HS-5 (cell line): ENCODE measurements at places on chromosomes 13 and 19.

DNA sequence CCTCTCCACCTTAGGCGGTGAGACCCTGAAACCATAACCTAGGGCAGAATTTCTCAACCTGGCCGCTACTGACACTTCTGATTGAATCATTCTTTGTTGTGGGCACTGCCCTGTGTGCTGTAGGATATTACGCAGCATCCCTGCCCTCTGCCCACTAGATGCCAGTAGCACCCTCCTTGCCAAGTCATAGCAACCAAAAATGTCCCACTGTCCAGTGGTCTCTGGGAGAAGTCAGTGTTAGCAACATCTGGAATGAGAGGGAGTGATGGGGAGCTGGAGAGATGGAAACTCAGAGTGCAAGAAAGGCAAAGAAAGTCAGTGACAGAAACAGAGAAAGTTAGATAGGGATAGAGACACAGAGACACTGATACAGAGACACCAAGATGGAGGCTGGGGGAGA is 13.6 kb downstream of the KLK4 start:
- DNase-seq = no peak

DNA sequence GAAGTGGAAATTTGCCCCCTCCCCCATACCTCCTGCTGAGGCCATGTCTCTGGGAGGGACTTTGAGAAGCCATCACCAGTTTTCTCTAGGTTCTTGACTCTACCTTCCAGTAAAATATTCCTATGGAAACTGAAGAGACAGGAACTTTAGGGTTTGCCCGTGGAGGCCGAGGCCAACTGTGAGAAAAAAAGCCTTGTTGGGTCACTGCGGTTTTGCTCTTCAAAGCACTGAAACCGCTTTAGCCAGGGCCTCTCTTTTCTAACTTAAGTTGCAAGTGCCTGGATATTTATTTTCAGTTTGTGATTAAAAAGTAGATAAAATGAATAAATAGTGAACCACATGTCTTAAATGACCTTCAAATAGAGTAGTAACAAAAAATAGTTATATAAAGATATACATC is 159.7 kb upstream of the TSC22D1 start:
- no peak for DNase-seq

GRCh38 chr13:90565985-90566713 is 781.3 kb upstream of the MIR17HG start:
- no peak for DNase-seq

GRCh38 chr19:53285087-53285486 is 17.6 kb upstream of the VN1R4 start:
- DNase-seq = no peak

GRCh38 chr13:59643906-59644626 is 519.7 kb downstream of the DIAPH3 start:
- DNase-seq = no peak
